LoVo (cell line): ENCODE measurements at places on chromosomes 3 and 15.

- no peak for DNase-seq
Observed at GRCh38 chr15:80367661-80368060, 36.5 kb upstream of the ARNT2 start.

- DNase-seq, result peak; percentile 56
Observed at GRCh38 chr3:44104668-44105321, 136.9 kb upstream of the TOPAZ1 start.

DNA sequence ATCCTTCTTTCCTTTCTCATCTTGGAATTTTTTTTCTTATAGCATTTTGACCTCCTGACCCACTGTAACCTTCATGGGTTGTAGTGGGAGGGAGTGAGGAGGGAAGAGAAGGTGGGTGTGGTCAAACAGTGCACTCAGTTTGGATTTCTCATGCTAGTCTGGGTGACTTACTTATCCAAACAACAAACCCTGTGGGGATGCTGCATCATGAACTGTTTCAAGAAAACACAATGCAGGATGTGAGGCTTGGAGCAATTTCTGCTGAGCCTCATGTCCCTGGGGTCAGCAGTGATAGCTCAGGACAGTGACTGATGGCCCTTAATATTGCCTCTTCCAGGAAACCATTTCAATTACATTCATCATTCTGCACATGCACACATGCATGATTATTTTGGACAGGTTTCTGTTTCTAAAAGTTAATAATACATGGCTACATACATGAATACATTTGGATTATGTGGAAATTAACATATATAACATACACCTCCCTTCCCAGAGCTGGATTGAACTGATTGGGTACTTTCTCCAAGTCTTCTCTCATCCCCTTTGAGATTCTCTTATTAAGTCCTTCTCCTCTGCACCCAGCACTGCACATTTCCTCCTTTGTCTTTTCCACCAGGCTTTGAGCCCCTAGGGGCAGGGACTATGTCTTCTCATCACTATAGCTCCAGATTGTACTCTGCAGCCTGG lies 61.2 kb downstream of the ADAMTSL3 start:
- DNase-seq, result no peak

DNA sequence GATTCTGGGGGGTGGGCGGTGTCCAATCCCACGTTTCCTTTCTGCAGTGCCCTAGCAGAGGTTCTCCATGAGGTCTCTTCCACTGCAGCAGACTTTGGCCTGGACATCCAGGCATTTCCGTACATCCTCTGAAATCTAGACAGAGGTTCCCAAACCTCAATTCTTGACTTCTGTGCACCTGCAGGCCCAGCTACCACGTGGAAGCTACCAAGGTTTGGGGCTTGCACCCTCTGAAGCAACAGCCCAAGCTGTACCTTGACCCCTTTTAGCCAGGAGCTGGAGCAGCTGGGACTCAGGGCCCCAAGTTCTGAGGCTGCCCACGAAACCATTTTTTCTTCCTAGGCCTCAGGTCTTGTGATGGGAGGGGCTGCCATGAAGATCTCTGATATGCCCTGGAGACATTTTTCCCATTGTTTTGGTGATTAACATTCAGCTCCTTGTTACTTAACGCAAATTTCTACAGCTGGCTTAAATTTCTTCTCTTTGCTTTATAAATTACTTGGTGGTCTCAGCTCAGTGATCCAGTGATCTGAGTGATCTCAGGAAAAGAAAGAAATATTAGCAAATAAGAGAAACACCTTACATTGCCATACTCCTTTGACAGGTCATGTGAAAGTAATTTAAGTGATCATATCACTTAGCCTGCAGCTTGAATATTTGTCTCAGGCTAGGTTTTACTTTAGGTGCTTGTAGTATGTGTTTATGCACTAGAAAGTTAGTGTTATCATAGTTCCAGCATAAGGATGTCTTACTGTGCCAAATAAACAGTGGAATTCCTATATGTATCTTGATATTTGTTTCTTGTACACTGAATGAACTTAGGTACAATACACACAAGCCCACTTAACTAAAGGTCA lies 3.0 kb downstream of the SNAP23 start:
- no peak for DNase-seq
